Mucosa of gallbladder (tissue), 1 donor: ENCODE measurements at places on chromosomes 12 and 14.

DNA sequence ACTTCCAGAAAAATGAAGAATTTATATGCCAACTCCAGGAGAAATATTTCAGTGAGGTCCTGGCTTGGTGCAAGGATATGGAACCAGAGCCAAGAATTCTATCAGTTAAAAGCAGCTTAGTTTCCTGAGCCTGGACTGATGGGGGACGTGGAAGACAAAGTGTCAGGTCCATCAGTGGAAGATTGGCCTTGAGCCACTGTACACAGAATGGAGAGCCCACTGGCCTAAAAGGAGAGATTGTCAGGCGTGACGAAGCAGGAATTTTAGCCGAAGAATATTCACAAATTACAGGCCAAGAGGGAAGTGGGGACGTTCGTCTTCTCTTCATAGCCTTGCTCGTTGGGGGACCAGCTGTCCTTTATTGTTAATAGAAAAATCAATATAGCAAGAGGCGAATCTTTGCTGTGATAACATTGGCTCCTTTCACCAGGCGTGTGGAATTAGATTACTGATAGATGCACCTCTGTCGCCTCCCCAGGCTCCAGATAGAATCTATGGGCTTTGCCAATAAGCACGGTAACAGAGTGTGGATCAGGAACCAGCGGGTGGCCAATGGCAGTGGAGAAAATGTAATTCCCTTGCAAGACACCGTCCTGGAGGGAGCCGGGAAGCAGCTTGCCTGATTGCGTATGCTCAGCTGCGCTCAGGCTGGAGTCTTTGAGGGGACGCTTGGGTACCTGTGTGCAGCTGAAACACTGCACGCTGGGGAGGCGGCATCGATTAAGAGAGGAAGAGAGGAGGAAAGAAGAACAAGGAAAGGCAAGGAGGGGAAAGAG is 56.4 kb downstream of the TMEM132C start:
- DNase-seq = no peak

GRCh38 chr12:48105321-48105866 is 485 bp downstream of the SENP1 start:
- no peak for DNase-seq

- no peak for DNase-seq
These were observed 2.8 kb downstream of the GABARAPL1 start for GRCh38 chr12:10215436-10215835.

GRCh38 chr12:101372431-101372830 is 35.1 kb downstream of the ARL1 start:
- no peak for DNase-seq

DNA sequence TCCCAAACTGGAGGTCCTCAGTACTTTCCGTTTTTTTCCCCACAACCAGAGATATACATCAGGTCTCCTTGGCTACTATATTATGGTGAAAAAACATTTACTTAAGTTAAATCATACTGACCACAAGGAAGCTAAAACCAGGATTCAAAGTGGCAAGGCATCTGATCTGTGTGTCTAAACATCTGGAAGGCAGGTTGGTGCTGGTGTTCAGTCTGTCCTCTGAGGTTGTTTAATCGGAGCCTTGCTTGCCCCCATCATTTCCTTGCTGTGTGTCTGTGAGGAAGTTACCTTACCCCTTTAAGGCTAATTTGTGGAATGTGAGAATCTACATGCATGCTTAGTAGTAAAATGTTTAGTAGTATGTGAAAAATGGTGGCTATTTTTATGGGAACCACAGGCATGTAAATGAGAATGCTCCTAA is 75.6 kb downstream of the GALNT4 start:
- no peak for DNase-seq

GRCh38 chr14:55762595-55763232 is 182.7 kb downstream of the KTN1 start:
- no peak for DNase-seq

DNA sequence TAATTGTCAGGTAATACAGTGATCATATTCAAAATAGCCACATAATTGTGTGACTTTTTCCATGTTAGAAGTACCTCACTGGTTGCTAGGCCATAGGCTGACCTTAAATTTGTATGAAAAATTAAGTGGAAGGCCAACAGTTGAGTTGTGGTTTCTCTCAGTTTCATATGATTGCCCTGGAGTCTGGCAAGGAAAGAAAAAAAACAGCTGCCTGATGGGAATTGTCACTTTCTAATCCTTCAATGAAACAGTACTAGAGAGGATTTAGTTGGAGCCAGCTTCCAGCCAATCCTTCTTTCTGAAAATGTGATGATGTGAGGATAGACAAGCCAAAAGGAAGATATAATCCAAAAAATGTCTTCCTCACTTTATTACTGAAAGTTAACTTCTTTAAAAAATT is 113.6 kb downstream of the ALX1 start:
- no peak for DNase-seq

DNA sequence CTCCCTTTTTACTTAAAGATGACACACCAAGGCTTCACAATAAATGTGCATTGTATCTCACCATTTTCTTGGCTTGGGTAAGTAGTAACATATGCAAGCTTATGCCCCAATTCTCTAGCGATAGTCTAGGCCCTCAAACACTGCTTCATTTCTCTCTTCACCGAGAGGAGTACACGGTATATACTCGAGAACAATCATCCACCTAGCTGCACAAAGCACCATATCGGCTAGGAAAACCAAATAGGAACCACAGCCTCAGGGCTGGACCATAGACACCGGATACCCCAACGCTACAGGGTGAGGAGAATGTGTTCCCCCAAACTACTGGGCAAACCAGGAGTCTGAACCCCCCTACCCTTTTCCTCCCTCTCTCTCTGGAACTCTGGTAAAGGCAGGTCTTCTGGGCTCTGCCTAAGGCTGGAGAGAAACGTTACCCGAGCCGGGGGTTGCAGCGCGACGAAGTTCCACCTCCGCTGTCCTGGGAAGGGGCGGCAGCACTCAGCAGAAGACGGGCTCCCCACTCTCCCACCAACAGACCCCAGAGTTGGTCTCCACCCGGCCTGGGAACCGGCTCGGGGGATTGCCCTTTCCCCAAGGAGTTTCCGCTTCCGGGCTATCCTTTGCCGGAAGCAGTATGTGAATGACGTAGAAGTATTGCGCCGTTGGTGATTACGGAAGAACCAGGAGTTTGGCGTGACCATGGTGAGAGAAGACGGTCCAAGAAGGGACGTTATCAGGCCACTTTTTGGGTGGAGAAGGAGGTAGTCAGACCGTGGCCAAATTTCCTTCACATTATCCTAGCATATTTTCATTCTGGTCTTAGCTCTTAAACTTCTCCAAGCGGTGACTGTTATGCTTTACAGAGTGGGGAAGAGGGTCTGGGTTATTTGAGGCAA is at the start of the genes AREL1 and FCF1:
TSS of gene AREL1 (minus strand) at position 582 of the 896 bp plus-strand sequence. CDS start 27,465 bp downstream, outside the sequence.
TSS of gene FCF1 (plus strand) at position 646 of the 896 bp plus-strand sequence. CDS start at position 700, 54 bp downstream.
- DNase-seq = peak; percentile 91

DNA sequence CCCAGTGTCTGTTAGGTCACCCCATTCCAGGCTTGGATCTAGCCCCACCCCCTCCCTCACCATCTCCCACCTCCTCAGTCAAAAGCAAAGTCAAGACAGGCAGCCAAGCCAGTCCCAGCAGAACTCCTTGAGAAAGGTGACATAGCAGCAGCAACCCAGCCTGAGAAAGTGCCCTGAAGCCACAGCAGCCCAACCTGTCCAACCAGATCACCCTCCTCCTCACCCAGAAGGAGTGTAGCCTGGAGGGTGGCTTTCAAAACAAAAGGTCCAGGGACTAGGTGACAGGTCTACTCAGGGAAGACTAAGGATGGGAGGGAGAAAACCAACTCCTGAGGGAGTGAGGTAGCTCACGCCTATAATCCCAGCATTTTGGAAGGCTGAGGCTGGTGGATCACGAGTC is 5.2 kb downstream of the RAB15 start:
- no peak for DNase-seq

GRCh38 chr12:108093209-108093608 is 35.9 kb upstream of the WSCD2 start:
- DNase-seq = no peak

GRCh38 chr12:64192644-64193444 is 29.3 kb downstream of the KICS2 start:
- no peak for DNase-seq

GRCh38 chr12:112685321-112685720 is 106.2 kb upstream of the RPH3A start:
- DNase-seq = no peak

- no peak for DNase-seq
These were observed 14.2 kb upstream of the NEK9 start for GRCh38 chr14:75141062-75141461.

GRCh38 chr14:97824218-97824617 is 1027.0 kb downstream of the VRK1 start:
- no peak for DNase-seq
